Stimulated activated CD8-positive, alpha-beta memory T cell treated with anti-CD3 and anti-CD28 coated beads, Interleukin-15, amount 100 ng/mL, for 1 hour (primary cell): ENCODE measurements at places on chromosomes 3 and 15.

GRCh38 chr3:139518926-139519842, 20.4 kb downstream of the RBP1 start:
- no peak for DNase-seq

DNA sequence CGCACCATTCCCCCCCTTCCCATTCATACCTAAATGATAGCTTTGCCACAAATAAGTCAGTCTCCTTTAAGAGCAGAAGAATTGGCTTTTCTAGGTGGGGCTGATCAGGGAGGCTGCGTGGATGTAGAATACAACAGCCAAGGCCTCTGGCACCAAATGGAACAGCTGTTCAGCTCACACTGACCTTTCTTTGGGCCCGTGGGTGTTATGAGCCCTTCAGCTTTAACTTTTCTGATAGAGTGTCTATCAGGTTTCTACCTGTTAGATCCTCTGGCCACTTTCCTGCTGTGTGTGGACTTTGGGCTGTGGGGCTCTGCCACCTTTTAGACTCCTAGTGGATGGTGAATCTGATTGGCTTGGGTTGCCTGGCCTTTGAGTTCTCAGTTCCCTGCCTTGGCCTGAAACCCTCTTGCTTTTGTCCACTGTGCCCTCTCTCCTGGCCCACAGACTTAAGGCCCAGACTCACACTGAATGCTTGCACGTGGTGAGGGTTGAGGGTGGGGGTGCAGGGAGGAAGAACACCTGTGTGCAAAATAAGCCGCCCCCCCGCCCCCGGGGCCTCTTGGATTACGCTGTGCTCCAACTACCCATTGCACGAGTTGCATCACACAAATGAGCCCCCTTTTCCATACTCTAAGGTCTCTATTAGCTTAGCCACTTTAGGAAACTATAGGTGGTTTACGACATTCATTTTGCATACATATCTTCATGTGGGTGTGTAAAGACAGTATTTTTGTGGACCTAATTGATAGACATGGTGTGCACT, 1.3 kb upstream of the RFX7 start:
- no peak for DNase-seq

DNA sequence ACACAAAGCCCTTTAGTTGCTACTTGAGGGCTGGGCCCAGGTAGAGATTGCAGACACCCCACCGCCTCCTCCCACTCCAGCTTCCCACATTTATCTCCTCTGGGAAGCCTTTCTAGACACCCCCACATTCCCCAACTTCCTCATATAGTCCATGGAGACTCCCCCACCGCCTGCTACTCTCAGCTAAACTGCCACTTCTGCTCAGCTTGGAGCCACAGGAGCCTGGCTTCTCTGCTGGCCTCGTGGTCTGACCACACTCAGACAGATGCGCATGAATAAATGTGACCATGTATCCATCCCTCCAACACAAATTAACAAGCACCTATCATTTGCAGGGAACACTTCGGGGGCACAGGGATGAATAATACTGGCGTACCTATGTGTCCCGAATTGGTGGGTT, 10.5 kb upstream of the ACSBG1 start:
- no peak for DNase-seq

- no peak for DNase-seq
Measured at GRCh38 chr3:36380221-36381031, at the start of gene STAC. TSS of gene STAC (plus strand) at chr3:36380504. CDS start at chr3:36380644, 140 bp downstream.

DNA sequence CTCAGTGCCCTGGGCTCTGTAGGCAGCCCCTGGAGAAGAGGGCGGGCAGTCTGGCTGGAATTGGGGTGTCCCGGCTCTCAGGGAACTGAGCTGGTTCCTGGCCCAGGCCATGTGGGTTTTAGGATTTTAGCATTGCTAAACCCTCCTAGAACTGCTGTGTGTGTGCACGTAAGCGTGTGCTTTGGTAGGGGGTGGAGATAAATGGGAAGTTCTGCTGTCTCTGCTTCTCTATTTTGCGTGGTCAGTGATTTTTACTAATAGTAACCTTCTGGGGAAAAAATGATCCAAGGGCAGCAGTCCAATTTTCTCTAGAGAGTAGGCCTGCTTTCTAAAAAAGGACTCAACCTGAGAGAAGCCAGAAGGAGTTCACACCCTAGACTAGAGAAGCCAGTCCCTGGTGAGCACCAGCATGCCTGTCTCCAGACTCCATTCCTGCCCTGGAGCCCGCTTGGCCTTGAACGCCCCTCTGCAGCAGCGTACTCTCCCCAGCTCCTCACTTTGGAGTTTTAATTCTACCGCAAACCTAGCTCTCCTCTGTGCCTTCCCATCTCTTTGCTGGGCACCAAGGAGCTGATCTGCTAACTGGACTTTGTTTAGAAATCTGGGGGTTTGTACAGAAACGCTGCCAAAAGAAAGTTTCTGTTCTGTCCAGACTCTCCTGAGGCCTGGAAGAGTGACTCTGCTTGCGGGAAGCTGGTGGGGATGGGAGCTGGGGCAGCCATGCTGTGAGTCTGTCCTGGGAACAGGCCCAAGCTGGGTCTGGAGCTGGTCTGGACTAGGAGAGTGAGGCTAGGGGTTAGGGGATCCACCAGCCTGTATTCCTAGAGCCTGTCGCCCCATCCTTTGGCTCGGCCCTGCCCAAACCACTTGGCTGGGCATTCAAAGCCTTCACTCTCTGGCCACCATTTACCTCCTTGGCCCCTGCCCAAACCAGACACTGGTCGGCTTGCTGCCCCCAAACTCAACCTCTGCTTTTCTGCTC, 19.7 kb downstream of the CORO2B start:
- no peak for DNase-seq

DNA sequence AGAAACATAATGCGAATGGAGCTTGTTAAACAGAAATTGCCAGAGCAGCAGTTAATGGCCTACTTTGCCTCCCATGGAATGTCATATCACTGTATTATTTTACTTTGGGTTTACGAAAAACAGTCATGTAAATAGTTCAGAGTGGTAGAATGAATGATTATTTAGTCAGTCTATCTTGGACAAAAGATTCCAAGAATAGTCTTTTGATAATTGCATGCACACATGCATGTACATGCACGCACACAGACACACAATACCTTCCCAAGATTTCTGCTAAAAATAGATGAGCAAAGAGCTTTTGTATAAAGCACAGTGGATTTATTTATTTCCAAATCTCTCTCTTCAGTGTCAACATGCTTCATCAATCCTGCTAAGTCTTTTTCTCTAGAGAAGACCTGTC, 800.7 kb downstream of the DIPK2A start:
- DNase-seq = no peak

GRCh38 chr3:53236112-53236841, 19.5 kb downstream of the TKT start:
- no peak for DNase-seq

DNA sequence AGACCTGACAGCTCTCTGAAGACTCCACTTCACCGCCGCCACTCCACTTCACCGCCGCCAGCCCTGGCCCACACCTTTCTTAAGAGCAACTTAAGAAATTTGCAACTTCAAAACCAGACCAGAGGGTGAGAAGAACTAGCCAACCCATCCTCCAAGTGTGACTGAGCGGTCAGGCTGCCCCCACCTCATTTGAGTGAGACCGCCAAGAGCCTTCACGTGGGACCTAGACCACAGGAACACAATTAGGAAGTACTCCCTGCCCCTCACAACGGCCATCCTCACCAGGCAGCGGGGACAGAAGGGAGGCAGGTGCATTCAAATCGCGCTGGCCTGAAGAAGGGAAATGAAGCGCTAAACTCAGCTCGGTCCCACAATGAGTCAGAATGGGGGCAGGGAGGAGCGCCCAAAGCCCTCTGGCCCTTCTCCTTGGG, 156.8 kb upstream of the BCL6 start:
- DNase-seq = no peak

DNA sequence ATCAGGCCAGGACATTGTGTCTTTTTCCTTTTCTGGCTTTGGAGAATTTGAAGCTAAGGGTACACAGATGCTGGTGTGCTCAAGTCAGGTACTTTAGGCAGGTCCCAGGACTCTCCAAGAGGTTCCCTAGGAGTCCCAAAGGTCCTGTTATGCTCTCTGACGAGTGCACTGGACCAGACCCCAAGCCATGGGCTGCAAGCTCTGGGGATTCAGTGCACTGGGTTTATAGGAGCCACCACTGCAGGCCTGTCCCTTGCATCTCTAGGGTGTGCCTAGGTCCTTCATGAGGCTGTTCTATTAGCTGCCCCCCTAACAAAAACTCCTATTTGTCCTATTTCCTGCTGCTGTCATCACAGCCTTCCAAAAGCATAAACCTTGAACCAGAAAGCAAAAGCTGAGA, 31.9 kb upstream of the BFSP2 start:
- DNase-seq = no peak

DNA sequence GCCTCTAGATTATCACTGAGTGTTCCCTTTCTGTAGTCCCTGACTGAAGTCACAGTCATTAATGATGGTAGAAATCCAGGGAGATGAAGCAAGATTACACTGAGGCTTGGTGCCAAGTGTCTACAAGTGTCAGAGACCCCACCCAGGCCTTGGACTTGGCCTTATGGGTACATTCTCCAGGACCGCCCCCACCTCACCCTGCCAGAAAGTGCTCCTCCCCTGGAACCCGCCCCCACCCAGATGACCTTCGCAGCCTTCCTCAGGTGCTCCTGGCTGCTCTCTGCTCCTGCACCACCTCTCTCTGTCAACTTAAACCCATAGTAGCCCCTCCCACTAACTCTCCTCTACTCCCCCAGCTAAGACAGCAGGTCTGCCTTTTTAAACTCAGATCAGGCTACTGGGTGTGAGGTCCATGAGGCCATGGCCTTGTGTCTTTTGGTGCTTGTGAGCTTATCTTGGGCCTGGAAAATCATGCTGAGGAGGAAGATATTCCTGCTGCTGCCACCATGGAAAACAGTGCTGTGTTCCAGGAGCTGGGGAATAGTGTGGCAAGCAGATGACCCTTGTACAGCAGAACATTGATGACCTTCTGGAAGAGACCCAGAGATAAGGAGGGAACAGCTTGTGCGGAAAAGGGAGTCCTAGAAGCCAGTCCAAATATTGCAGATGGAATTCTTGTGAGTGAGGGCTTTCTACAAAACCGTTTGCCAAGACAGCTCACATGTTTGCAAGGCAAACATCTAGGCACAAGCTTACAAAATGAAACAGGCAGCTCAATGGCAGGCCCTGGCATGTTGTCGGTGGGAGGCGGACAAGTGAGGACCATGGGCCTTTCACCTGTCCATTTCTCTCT, 40.3 kb upstream of the NDUFB4 start:
- DNase-seq = no peak

DNA sequence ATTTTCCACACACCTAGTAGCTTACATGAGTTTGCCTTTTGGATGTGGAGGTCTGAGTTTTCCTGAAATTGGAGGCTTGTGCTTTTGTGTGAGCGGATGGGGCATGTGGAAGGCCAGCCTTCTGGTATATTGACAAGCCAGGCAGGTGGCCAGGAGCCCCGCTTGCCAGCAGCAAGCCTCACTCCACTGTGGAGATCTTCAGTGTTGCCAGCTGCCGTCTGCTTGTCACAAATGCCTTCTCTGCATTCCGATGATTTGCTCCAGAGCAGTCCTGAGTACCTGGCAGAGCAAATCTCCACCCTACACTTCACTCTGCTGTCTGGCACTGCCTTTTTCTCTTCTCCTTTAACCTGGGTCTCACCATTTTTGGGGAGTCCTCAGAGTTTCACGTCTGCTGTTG, 29.1 kb upstream of the CHST2 start:
- DNase-seq = no peak

- no peak for DNase-seq
Measured at GRCh38 chr3:117303443-117303842, 593.9 kb downstream of the TUSC7 start.

GRCh38 chr15:89379818-89380217, 45.2 kb upstream of the POLG start:
- DNase-seq = no peak

- no peak for DNase-seq
Measured at GRCh38 chr3:151789853-151790463, 24.0 kb upstream of the AADAC start.

DNA sequence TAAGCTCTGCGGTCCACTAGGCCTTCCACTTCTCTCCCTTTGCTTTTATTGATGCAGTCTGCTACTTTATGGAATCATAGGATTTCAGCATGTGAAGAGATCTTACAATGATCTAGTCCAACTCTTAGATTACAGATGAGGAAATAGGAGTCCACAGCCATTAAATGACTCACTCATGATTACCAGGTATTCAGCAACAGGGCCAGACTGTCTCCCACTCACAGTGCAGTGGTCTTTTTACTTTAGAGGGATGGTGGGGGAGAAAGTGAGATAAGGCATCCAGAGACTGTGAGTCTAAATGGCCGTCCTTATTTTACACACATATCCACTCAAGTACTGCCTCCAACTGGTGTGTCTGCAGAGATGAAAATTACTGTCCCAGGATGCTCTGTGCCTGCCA, 88.5 kb upstream of the SKOR1 start:
- no peak for DNase-seq

- DNase-seq = no peak
Measured at GRCh38 chr3:123568875-123569274, 16.0 kb downstream of the HACD2 start.
